ENCODE measurements at places on chromosomes 16 and 17. TPM values are rescaled to one million over a fixed set of nuclear protein-coding genes. Genes with fewer than 3 reads are reported as not detected.

USP6 gene
- polyA plus RNA-seq = 5.1 TPM

MMP25 gene
- 1.6 TPM for polyA plus RNA-seq

BEAN1 gene
- polyA plus RNA-seq = 1.5 TPM

MPRIP gene
- 171 TPM for polyA plus RNA-seq

CORO7 gene
- polyA plus RNA-seq = 21.2 TPM

MIS12 gene
- 35.1 TPM for polyA plus RNA-seq

Data from renal pelvis (tissue), 12 donors.